ENCODE measurements at places on chromosomes 6 and 20. TPM values are rescaled to one million over a fixed set of nuclear protein-coding genes. Genes with fewer than 3 reads are reported as not detected.

Gene APCDD1L
- not detected for polyA plus RNA-seq

Gene SLC44A4
- not detected for polyA plus RNA-seq

Gene PEX7
- 4.9 TPM for polyA plus RNA-seq

Gene MEP1A
- not detected for polyA plus RNA-seq
